ENCODE measurements at places on chromosomes 12 and 14.
A peak's percentile ranks its signal among the peaks of the same experiment; 100 is the strongest.

DNA sequence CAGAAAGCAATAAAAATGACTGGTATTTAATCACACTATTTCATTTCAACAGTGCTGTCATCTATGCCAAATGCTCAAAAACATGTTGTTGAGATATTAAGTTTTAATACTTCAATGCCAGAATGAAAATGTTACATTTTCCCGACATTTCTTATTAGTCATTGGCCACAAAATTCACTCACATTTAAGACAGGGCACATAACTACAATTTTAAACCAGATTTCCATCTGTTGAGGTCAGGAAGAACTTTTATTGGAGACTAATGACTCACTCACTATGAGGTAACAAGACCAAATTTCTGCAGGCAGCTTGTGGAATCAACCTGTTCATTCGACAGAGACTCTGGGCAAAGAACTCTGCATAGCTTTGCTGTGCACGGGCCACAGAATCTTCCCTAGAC lies 36.8 kb downstream of the PPTC7 start:
- no peak for DNase-seq

- DNase-seq, result peak; percentile 10
Measured at GRCh38 chr12:58372298-58372697, 430.9 kb downstream of the ATP23 start.

DNA sequence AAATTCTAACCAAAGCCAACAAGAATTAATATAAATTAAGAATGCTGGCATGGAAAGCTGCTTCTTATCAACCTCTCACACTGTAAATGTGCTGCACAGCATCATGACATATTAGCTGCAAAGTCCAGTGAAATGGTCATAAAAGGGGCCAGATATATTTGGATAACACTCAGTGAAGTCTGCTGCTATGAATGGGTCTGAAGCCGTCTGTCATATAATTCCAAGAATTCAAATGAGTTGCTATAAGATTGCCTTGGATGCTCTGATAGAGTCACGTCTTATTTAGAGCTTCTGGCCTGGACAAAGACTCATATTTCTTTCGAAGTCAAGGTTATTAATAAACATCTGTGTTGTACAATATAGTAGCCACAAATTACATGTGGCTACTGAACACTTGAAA lies 54.3 kb upstream of the OVCH1 start:
- DNase-seq, result no peak

DNA sequence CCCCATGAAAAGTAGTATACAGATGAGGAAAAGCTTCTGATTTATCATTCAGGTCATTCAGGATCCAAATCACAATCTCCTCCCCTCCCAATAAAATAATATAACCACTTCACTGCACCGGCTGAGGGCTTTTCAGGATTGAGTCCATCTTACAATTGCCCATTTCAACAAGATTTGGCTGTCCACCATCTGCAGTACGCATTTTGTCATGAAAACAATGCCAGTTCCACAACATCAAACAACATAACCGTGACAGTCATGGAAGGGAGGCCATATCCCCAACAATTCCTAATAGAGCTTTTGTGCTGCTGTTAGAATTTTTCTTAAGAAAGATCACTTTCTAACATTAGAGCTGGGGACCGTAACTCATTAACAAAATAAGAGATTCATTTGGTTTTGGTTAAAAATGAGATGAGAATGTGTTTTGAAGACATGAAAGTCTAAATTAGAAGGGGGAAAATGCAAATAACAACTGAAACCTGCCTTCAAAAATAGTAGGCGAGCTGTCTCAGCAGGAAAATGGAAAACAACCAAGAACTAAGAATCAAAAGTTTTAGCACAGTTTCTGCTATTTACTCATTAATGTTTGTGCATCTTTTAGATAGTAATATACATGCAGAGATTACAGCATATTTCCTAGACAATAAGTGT lies 38.3 kb upstream of the TMTC2 start:
- no peak for DNase-seq

GRCh38 chr14:82710267-82710841 lies 1176.7 kb upstream of the SEL1L start:
- no peak for DNase-seq

- DNase-seq, result no peak
Measured at GRCh38 chr12:76685246-76685678, 78.7 kb upstream of the ZDHHC17 start.

- no peak for DNase-seq
Measured at GRCh38 chr14:68441542-68441941, 351.3 kb downstream of the ZFP36L1 start.

GRCh38 chr12:120847814-120848213 lies 56.3 kb downstream of the SPPL3 start:
- peak; percentile 55 for DNase-seq

- DNase-seq, result no peak
Measured at GRCh38 chr14:54591461-54591860, 24.5 kb downstream of the SAMD4A start.

GRCh38 chr12:51124504-51124903 lies 41.1 kb upstream of the CSRNP2 start:
- DNase-seq, result no peak

DNA sequence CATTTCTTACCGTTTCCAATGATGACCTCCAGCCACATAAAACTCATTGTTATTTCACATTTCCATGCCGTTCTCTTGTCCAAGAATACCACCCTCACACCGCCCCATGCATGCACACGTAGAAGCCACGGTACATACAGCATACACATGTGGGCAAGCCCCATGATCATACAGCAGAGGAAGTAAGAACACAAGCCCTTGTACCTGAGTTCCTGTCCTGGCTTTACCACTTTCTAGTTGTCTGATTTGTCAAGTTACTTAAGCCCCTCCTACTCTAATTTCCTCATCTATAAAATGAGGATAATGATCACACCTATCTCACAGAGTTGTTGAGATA lies 59.9 kb downstream of the DUSP16 start:
- no peak for DNase-seq

DNA sequence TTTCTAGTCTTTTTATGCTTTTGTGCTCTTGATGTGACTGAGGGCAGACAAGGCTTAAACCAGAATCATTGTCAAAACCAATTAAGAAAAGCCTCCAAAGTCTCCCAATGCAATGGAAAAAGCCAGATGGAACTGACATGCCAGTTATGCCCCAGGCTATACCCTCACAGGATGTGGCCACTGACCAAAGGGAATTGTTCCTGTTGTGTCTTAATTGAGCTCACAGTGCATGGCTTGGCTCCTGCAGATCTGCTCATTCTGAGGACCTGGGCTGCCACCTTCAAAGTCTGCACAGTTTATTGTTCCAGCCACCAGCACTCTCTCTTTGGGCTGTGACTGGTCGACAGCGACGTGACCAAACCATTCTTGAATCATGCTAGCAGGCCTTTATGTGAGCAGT lies 17.1 kb upstream of the BICD1 start:
- no peak for DNase-seq

DNA sequence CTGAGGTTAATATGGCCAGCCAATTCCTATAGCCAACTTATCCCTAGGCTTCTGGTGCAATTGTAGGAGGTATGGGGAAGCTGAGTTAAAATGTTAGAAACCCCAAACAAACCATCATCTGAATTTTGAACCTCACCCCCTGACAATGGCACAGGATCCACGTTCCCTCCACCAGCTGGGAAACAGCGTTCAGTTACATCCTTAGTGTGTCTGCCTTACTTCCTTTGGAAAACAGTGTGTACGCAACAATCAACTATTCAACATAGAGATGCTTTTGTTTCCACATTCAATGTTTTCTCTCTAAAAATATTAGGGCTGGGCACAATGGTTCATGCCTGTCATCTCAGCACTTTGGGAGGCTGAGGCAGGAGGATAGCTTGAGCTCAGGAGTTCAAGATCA lies 203.4 kb downstream of the TTC7B start:
- DNase-seq, result no peak

GRCh38 chr12:12572659-12573058 lies 10.0 kb upstream of the DUSP16 start:
- no peak for DNase-seq

DNA sequence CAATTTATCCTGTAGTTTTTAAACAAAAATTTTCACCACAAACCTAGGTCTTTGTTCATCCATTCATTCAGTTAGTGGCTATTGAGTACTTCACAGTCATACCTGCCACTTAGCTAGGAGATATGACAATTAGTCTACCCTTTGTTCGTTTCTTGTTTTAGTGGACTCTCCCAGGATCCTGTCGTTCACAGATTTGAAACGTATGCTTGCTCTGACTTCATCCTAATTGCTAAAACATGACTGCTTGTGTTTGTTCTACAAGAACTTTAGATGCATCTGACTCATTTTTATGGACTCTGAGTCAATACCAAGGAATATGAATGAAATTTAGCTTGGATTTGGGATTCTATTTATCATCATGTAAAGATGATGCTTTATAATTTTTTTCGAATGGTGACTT lies 69.5 kb downstream of the TBC1D30 start:
- DNase-seq, result no peak

GRCh38 chr12:34257093-34257492 lies 234.8 kb downstream of the ALG10 start:
- DNase-seq, result no peak

GRCh38 chr12:95690861-95691635 lies 99.5 kb downstream of the NTN4 start:
- no peak for DNase-seq

DNA sequence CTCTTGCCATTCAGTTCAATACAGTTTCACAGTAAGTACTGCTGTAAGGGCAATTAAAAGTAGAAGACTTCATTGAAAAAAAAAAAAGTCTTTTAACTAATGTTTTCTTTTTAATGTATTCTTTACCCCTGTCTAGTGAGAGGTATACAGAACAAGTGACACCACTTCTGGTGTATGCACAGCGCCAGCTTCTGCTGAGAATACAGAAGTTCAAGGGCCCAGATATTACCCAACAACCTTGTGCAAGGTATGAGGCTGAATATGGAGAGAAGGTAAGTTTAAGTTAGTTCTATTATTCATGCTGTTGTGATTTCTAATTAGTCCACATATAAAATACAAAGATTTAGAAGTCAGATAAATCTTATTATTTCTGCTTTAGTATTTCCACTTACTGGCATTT lies 168.7 kb downstream of the CFAP54 start:
- DNase-seq, result no peak

GRCh38 chr12:70985850-70986249 lies 65.3 kb upstream of the PTPRR start:
- DNase-seq, result no peak

DNA sequence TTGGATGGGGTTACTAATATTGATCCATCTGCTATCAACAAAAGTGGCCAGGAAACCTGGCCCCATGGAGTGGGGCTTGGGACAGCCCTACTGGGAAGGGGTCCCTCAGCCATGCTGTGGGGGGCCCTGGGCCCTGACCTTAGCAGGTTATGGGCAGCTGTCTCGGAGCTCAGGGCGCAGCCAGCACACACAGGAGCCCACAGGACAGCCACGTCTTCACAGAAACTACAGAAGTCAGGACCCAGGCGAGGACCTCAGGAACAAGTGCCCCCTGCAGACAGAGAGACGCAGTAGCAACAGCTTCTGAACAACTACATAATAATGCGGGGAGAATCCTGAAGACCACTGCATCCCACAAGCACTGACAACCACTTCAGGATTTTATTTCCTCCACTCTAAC lies 11.9 kb upstream of the FKBP11 start:
- no peak for DNase-seq

GRCh38 chr12:120903412-120904196 lies 554 bp downstream of the SPPL3 start:
- peak; percentile 75 for DNase-seq

- DNase-seq, result peak; percentile 32
Measured at GRCh38 chr12:125533434-125534029, 468.3 kb downstream of the AACS start.

DNA sequence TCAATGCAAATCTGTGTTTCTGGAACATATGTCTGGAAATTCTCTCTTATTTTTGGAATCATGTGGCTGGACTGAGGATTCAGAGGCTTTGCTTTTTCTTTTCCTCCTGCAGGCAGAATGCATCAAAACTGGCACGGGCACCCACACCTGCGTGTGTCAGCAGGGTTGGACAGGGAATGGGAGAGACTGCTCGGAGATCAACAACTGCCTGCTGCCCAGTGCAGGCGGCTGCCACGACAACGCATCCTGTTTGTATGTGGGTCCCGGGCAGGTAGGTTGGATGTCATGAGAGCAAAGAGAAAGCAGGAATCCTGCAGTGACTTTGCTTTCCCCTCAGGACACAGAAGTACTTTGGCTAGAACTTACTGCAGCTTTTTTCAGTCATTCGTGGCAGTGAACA lies 90.3 kb downstream of the STAB2 start:
- DNase-seq, result no peak

DNA sequence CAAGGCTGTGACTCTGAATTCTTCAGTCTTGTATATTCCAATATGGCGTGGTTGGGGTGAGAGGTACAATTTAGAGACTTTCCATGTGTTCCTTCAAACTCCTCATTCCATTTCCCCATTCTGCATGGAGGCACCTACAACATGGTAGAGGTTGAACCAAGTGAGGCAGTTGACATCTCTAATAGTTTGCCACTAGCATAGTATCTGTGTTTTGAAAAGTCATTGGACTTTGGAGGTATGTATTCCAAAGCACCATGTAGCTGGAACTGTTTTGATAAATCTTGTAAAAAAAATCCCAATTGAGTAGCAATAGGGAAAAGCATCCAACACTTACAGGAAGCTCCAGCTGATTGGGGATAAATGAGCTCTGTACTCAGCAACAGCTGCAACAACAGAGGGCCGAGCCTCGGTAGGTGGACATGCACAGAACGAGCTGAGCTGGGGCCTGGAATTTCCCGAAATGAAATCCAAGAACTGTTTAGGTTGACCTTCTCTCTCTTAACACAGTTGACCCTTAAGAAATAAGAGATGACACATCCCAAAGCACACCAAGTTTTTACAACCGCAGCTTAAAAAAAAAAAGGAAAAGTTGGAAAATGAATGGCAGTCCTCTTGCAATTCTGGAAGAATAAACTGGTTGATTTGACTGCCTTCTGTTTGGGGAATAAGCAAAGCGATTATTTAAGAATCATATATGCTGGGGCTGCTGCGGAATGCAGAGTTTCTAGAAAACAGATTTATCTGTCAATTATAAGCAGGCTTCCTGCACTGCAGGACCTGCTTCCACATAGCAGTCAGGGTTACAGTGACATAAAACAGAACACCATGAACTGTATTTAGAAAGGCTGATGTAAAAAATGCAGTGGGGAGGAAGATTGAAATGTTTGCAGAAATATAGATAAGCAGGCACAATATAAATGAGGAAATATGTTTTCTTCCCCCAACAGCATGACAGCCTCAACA lies 194.6 kb upstream of the KRR1 start:
- DNase-seq, result no peak

DNA sequence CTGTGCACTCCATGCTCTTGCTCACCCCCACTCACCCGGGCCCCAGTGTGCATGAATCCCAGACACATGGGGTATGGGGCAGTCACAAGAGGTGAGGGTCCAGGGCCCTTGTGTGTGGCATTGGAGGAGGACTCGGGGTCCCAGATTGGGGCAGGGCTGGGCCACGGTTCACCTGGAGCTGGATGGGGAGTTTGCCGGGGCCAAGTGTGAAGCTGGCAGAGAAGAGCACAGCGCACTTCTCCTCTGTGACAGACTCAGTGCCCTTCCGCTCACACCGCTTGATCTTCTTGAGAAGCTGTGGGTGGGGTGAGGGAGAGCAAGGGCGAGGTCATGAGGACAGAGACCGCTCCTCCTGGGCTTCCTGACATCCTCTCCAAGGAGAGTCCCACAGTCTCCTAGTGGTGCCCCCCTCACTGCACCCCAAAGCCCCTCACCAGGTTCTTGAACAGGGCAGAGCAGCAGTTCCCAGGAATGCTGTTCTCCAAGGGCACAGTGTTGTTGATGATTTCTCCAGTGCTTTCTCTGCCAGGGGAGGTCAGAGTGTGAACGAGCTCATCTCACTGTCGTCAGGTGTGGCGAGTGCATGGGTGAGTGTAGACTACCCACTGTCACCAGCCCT lies 6.8 kb downstream of the STAT6 start:
- DNase-seq, result no peak

Measured in GM06990 (cell line).